Activated naive CD4-positive, alpha-beta T cell treated with anti-CD3 and anti-CD28 coated beads for 36 hours (primary cell): ENCODE measurements at places on chromosomes 3 and 15. TPM values are rescaled to one million over a fixed set of nuclear protein-coding genes. Genes with fewer than 3 reads are reported as not detected.

The HTR3E gene
- total RNA-seq, result not detected

- H3K27ac ChIP-seq, result no peak overlapping the region
- DNase-seq, result no peak
- H3K36me3 ChIP-seq, result no peaks in the 10 kb centered on the region
- no peak overlapping the region for H3K4me3 ChIP-seq
- no peaks in the 10 kb centered on the region for H3K4me1 ChIP-seq
Observed at GRCh38 chr3:140167600-140168281, 232.8 kb downstream of the CLSTN2 start.

The FGF7 gene
- total RNA-seq, result not detected

The SLC15A2 gene
- 0.49 TPM for total RNA-seq

The ISL2 gene
- not detected for total RNA-seq

DNA sequence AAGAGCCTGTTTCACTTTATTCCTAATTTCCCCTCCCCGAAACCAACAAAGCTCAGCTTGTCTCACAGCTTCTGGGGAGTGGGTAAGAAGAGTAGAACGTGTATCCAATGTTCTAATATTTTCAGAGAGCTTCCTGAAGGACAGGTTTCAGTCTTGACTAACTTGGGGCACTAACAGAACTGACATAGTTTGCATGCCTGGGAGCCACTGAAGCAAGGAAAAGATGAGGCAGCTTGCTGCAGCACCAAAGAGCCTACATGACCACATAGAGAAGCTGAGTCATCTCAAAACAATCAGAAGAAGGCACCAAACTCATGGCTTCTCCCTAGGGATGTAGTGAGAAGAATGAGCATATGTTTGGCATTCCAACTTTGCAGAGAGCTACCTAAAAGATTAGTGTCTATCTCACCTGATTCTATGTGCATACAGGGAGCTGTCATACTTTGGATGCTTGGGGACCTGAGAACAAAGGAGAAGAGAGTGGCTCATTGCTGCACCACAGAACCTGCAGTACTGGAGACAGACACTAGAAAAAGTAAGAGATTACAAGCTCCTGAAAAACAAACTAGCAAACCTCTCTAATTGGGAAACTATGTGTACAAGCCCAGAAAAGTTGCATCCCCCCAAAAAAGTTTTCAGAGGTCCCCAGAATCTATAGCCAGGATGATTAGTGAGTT lies 86.9 kb downstream of the DCLK3 start:
- H3K4me3 ChIP-seq, result no peak overlapping the region
- no peaks in the 10 kb centered on the region for H3K4me1 ChIP-seq
- peaks cover 3% of the 10 kb centered on the region for H3K27me3 ChIP-seq
- H3K36me3 ChIP-seq, result peaks cover 3% of the 10 kb centered on the region

The ARNT2 gene
- not detected for total RNA-seq

DNA sequence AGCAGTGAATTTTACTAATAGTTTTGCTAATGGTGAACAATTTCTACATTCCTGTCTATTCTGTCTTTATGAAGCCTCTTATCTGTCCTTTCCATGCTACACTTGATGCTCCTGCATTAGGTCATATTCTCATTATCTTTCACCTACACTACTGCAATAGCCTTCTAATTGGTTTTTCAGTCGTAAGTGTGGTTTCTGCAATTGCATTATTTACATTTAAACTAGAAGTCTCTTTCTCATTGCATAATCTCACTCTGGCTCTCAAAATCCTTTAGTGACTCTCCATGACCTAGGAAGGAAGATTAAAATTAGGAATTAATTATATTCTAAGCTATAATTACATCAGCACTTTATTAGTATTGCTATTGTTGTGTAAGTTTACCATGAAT lies 686.5 kb downstream of the IGSF11 start:
- no peak overlapping the region for H3K4me3 ChIP-seq
- no peaks in the 10 kb centered on the region for H3K27me3 ChIP-seq
- no peaks in the 10 kb centered on the region for H3K4me1 ChIP-seq
- no peak overlapping the region for H3K27ac ChIP-seq

GRCh38 chr3:112514527-112515128 lies 15.4 kb upstream of the BTLA start:
- peaks cover 33% of the 10 kb centered on the region for H3K4me1 ChIP-seq
- H3K36me3 ChIP-seq, result peaks cover 6% of the 10 kb centered on the region
- H3K27me3 ChIP-seq, result no peaks in the 10 kb centered on the region
- peak; percentile 51 for DNase-seq

The IL20RB gene
- 0.59 TPM for total RNA-seq

The ROPN1 gene
- total RNA-seq, result not detected

- H3K4me1 ChIP-seq, result peaks cover 7% of the 10 kb centered on the region
- H3K27ac ChIP-seq, result peak overlapping the region; percentile 86
- H3K36me3 ChIP-seq, result peaks cover 4% of the 10 kb centered on the region
Observed at GRCh38 chr15:43440721-43441281, 52.2 kb downstream of the TP53BP1 start.
